Stimulated activated CD4-positive, alpha-beta T cell treated with anti-CD3 and anti-CD28 coated beads, Interleukin-1b, Interleukin-23, amount 100 ng/mL, for 1 hour (primary cell): ENCODE measurements at places on chromosomes 13 and 19.

- no peak for DNase-seq
Measured at GRCh38 chr13:36242761-36243160, 28.4 kb upstream of the SOHLH2 start.

- no peak for DNase-seq
Measured at GRCh38 chr19:34481861-34482379, 362 bp downstream of the WTIP start.

GRCh38 chr19:49880162-49880869, 2.8 kb downstream of the TBC1D17 start:
- no peak for DNase-seq

DNA sequence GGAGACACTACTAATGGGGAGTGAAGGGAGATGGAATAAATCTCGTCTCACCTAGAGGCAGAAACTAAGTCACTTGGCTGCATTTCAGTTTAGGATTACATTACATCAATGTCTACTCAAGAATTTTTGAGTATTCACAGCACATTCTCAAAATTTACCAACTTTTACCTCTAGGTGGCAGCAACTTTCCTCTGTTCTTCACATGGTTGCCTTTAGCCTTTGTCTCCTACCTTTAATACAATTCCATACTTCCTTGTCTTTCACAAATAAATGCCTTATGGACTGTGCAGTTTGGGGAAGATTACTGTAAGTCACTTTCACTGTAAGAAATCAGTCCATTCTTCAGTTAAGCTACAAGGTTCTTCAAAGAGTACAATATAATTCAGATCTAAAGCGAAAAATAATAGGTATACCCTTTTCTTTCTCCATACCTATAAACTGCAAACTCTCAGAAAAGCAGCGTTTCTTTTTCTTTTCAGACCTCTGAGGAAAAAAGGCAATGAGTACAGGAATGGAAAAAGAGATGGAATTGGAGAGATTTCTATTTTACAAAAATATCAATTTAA, 379.4 kb downstream of the KLF12 start:
- no peak for DNase-seq

GRCh38 chr19:18385359-18385674, 641 bp upstream of the GDF15 start:
- no peak for DNase-seq

GRCh38 chr19:56400485-56400884, 3.6 kb upstream of the ZNF583 start:
- DNase-seq, result no peak

GRCh38 chr19:9487016-9487415, 11.4 kb downstream of the ZNF560 start:
- DNase-seq, result no peak

DNA sequence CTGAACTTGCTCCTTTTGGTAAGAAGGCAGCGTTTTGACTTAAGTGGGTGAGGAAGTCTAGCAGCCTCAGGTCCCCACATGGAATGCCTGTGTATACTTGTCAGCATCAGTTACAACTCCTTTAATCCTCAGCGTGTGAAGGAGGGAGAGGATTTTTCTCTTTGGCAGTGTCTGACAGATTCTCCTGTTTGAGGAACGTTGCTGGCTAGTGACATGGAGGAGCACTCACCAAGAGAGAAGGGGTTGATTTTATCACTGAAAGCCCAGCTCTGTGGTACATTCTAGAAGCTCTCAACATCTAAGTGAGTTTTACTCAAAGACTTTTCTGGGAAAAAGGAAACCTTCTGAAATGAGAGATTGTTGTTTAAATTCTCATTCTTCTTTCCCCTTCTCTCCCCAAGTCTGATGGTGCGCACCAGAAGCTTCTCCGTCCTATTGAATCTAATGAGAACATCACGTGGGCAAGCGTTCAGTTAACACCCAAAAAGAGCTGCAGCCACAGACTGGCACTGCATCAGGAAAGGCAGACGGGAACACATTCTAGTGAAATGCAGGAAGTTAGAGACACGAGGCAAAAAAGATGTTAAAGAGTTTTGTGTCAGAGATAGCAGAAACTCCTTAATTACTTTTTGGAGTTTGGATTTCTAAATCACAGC, 58.2 kb downstream of the GJA3 start:
- no peak for DNase-seq

GRCh38 chr13:75400775-75401174, 81.2 kb downstream of the TBC1D4 start:
- no peak for DNase-seq

DNA sequence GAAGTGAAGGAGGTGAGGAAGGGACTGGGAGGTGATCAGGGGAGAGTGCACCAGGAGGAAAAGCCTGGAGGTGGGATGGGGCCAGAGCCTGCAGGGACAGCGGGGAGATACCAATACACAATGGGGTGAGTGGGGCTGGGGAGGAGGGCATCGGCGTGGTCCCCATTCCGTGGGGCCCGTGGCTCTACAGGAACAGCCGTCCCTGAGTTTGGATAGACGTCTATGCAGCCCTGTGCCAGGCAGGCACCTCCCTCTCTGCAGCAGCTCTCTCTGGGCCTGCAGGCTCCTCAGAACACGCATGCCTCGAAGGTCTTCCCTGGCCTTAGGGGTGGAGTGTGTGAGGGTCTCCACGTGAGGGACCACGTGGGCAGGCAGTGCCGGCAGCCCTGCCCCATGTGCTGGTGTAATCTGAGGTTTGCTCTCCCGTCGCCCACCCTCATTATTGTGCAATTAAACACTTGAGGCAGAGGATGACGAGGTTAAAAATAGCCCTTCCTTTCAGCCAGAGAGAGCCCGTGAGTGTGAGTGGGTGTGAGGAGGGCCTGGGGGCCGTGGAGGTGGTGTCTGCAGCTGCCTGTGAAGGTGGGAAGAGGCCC, 16.5 kb downstream of the C2CD4C start:
- no peak for DNase-seq

GRCh38 chr13:30134578-30134977, 172.8 kb downstream of the KATNAL1 start:
- no peak for DNase-seq

DNA sequence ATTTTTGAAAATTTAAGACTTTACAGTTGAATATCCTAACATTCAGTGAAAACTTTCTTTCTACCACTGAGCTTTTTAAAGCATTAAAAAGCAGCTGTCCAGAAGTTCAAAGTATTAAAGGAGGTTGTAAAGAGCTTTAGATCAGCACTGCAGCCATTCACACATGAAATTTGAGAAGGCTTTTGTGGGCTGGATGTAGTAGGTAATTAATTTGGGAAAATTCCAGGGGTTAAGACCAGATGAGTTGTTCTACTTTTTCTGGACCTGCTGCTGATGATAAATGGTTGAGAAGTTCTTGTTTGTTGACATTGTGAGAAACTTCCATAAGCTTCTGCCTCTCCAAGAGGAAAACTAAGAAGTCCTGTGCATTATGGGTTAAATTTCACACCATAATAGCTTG, 1779.6 kb upstream of the PRR20A start:
- no peak for DNase-seq

GRCh38 chr13:34352958-34353357, 535.0 kb downstream of the RFC3 start:
- DNase-seq, result no peak

DNA sequence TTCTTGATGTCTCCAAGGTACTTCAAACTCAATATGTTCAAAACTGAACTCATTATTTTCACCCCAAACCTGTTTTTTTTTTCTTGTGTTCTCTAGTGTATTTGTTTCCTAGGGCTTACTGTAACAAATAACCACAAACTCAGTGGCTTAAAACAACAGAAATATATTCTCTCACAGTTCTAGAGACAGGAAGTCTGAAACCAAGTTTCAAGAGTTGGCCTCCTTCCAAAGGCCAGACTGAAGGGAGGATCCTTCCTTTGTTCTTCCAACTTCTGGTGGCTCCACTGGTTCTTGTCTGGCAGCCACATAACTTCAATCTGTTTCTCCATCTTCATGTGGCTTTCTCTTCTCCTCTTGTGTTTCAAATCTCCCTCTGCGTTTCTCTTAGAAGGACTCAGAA, 62.0 kb upstream of the PDCD5 start:
- no peak for DNase-seq

- DNase-seq, result no peak
Measured at GRCh38 chr13:100112186-100112838, 23.4 kb downstream of the PCCA start.

GRCh38 chr19:7368456-7368855, 19.7 kb downstream of the ARHGEF18 start:
- DNase-seq, result no peak

DNA sequence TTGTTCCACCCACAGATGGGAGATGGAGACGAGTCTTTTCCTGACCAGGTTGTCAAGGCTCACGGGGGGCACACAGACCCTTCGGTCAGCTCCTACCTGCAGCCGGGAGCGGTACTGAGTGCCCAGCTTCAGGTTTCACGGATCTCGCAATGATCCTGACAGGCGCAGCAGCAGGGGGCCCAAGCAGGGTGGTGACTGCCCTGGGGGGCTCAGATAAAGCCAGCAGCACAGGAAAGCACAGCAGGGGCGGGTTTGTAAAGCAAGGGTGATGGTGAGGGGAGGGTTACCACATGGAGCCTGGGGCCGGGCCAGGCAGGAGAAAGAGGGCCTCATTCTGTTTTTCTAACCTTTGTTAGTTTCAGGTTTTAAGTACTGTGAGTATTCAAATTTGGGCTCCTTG, 41.7 kb upstream of the ATP11A start:
- no peak for DNase-seq

DNA sequence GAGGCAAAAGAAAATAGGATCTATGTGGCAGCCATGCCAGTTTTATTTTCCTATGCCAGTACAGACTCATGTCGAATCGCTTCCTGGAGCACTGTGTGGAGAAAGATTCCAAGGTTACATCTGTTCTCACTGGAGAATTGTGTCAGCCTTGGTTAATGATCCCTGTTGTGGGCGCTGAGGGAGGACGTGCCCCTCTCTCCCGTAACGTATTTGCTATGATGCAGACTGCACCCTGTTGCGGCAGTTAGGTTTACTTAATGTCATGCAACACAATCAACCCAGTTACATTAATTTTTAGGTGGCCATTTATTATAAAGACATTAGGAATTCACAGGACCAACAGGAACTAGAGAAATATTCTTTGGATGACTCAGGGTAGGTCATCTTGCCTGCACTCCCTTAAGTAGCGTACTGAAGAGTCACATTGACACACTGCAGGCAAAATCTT, 892.9 kb downstream of the EFNB2 start:
- no peak for DNase-seq

- DNase-seq, result no peak
Measured at GRCh38 chr13:27005976-27006518, 165.6 kb downstream of the USP12 start.

- no peak for DNase-seq
Measured at GRCh38 chr13:77916488-77916887, 2.1 kb downstream of the EDNRB start.

DNA sequence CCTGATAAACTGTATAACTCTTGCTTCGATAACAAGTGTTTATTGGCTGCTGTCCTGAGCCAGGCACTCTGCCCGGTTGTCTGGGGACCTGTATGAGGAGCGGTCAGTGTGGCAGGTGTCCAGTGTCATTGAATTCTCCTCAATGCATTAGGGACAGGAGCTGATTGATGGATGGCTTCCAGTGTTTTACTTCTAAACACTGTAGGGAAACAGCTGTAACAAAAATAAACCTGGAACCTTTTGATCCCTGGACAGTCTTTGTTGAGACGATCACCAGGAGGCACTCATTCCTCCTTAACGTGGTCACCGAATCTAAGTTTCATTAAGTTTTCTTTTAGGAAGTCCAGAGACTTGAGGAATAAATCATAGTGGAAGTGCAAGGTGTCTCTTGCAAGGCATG, 17.9 kb downstream of the UBAC2 start:
- no peak for DNase-seq

GRCh38 chr13:33014291-33014690, 1.9 kb upstream of the KL start:
- DNase-seq, result no peak

DNA sequence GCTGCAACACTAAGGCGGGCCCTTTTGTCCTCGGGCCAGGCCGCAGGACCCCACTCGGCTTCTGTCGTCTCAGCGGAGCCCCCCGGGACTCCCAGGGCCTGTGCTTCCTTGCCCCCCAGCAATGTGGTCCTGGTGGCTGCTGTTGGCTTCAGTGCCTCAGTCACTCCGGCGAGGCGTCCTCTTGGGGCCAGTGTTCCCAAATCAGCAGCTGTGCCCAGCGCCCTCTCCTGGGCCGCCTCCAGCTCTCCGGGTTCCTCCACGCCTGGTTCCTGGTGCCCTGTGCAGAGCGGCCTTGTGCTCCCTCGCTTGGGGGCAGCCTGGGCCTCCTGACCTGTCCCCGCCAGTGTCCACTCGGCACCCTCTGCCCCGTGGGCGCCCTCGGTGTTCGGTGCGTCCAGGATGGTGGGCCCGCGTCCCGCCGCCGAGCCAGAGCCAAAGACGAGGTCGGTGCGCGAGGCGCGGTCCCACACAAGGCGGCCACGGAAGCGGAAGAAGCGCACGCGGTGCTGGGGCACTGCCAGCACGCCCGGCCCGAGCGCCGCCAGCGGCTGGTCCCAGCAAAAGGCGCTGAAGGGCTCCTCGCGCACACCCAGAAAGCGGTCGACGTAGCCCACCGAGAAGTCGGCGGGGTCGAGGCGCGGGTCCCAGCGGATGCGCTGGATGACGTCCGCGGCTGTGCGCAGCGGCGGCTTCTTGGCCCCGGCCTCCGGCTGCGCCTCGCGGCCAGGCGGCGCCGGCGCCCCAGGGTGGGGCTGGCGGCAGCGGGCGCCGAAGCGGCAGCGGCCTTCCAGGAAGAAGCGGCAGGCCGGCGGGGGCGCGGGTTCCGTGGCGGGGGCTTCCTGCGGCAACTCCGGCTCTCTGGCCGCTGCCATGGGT, 685 bp downstream of the LENG9 start:
- DNase-seq, result peak; percentile 31

DNA sequence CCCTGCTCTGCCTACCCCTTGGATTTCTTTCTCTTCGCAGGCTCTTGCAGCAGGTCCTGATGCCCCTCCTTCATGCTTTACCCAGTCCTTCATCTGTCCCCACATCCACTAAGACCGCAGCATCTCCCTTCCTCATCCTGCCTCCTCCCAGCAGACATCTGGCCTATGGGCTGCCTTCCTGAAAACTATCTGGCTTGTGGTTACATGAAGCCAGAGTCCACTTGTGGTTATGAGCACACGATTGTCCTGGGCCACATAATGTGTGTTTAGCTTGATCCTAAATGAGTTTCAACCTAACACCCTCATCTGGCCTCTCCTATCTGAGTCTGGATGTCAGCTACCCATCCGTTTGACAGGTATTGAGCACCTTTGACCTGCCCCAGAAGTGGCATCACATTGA, 5.5 kb upstream of the ZNF175 start:
- no peak for DNase-seq

GRCh38 chr19:2507109-2507508, 31.2 kb downstream of the GADD45B start:
- DNase-seq, result no peak

- no peak for DNase-seq
Measured at GRCh38 chr19:42150364-42150763, 18.1 kb upstream of the POU2F2 start.

- no peak for DNase-seq
Measured at GRCh38 chr19:51219971-51220370, 4.9 kb upstream of the CD33 start.
